ENCODE measurements at places on chromosomes 3 and 15. TPM values are rescaled to one million over a fixed set of nuclear protein-coding genes. Genes with fewer than 3 reads are reported as not detected.

KLHL24 gene
- 139 TPM for total RNA-seq

C3orf20 gene
- 0.34 TPM for total RNA-seq

DNA sequence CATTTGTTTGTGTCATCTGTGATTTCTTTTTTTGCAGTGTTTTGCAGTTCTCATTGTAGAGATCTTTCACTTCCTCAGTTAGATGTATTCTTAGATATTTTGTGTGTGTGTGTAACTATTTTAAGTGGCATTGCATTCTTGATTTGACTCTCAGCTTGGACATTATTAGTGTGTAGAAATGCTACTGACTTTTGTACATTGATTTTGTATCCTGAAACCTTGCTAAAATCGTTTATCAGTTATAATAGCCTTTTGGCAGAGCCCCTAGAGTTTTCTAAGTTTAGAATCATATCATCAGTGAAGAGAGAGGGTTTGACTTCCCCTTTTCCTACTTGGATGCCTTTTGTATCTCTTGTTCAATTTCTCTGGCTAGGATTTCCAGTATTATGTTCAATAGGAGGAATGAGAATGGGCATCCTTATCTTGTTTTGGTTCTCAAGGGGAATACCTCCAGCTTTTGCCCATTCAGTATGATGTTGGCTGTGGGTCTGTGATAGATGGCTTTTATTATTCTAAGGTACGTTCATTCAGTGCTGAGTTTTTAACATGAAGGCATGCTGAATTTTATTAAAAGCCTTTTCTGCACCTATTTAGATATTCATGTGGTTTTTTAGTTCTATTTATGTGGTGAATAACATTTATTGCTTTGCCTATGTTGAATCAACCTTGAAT lies 211.7 kb downstream of the MBNL1 start:
- H3K4me1 ChIP-seq, result peaks cover 26% of the 10 kb centered on the region
- H3K36me3 ChIP-seq, result no peaks in the 10 kb centered on the region
- DNase-seq, result peak; percentile 42
- no peaks in the 10 kb centered on the region for H3K27me3 ChIP-seq

- H3K4me3 ChIP-seq, result no peak overlapping the region
- no peak overlapping the region for H3K27ac ChIP-seq
- no peaks in the 10 kb centered on the region for H3K27me3 ChIP-seq
- no peaks in the 10 kb centered on the region for H3K36me3 ChIP-seq
- no peaks in the 10 kb centered on the region for H3K4me1 ChIP-seq
Measured at GRCh38 chr15:77644543-77645247, 12.0 kb upstream of the LINGO1 start.

MESP2 gene
- not detected for total RNA-seq

PYGO1 gene
- total RNA-seq, result not detected

DNA sequence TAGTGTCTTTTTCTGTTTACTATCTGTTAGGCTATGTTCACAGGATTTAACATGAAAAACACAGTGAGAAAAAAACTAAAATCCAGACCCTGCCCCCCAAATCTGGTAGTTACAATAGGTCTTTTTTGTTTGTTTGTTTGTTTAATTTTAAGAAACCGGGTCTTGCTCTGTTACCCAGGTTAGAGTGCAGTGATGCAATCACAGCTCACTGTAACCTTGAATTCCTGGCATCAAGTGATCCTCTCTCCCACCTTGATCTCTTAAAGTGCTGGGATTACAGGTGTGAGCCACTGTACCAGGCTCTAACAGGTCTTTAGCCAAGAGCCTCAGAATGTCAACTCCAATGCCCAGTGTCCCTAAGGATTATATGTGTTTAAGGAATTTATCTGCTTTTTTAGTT lies 88.0 kb upstream of the GOLIM4 start:
- no peaks in the 10 kb centered on the region for H3K4me1 ChIP-seq
- no peak for DNase-seq
- H3K27ac ChIP-seq, result no peak overlapping the region
- no peaks in the 10 kb centered on the region for H3K36me3 ChIP-seq
- H3K27me3 ChIP-seq, result no peaks in the 10 kb centered on the region

DNA sequence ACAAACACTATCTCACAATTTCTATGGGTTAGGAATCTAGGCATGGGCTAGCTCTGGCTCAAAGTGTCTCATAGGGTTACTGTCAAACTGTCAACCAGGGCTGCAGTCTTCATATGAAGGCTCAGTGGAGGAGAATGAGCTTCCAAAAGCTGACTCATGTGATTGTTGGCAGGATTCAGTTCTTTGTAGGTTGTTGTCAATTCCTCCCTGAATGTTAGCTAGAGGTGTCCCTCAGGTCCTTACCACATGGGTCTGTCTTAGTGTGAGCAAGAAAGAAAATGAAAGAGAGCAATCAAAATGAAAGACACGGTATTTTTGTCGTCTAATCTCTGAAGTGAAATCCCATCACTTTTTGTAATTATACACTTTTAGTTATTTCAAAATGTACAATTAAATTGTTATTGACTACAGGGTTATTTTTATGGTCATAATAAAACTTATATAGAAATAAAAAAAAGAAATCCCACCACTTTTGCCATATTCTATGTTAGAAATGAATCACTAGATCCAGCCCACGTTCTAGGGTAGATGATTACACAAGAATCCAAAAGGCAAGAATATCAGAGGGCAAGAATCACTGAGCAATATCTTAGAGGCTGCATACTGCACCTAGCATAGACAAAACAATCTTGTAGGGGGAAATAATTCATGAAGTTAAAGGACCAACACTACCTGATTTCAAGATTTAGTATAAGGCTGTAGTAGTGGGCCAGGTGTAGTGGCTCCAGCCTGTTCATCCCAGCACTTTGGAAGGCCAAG lies 8.4 kb downstream of the ACSBG1 start:
- no peak overlapping the region for H3K4me3 ChIP-seq
- no peaks in the 10 kb centered on the region for H3K27me3 ChIP-seq
- H3K4me1 ChIP-seq, result no peaks in the 10 kb centered on the region
- no peak for DNase-seq
- H3K27ac ChIP-seq, result no peak overlapping the region
